ENCODE measurements at places on chromosomes 3 and 15.

DNA sequence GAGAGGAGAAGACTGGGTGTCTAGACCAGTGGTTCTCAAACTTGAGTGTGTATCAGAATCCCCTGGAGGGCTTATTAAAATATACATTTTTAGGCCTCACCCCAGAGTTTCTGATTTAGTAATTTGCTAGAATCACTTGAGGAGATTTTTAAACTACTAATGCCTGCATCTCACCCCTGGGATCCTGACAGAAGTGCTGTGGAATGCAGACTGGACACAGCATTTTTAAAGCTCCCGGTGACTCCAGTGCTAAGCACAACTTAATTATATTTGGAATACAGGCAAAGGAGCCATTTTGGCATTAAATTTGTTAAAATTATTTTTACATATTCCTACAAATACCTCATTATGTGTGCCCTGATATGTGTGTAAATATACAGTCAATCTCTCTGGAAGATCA, 26.7 kb upstream of the COL6A6 start:
- DNase-seq, result no peak

DNA sequence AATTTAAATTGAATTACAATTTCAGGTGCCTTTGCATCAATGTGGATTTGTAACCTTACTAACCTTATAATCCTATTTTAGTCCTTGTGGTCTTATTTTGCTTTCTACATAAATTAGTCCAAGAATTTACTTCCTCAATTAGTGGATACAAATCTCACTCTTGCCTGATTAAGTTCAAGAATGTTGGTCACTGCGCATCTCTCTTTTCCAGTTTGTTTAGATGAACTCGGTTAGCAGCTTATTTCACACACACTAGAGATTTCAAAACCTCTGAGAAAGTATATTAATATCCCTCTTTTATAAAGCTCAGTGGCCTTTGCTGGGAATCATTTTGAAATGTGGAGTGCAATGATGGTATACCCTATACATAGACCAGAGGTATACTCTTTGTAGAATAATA, 243.4 kb downstream of the DTWD1 start:
- no peak for DNase-seq

GRCh38 chr3:11037976-11038375, 45.4 kb downstream of the SLC6A1 start:
- no peak for DNase-seq

DNA sequence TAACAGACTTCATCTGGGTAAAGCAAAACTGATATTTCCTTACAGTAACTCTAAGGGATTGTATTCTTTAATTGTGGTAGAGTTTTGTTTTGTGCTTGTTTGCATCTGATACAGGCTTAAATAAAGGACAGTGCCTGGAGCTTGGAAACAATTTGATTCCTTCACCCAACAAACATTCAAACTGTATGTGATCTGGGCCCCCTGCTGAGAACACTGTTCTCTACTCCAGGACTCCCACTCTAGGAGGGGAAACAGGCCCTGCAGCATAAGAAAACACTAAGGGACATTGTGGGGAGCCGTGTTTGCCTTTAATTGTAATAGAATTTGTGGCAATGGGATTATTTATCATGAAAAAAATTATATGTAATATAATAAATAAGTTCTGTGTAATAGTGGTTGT, 56.9 kb downstream of the CTDSPL start:
- DNase-seq, result no peak

DNA sequence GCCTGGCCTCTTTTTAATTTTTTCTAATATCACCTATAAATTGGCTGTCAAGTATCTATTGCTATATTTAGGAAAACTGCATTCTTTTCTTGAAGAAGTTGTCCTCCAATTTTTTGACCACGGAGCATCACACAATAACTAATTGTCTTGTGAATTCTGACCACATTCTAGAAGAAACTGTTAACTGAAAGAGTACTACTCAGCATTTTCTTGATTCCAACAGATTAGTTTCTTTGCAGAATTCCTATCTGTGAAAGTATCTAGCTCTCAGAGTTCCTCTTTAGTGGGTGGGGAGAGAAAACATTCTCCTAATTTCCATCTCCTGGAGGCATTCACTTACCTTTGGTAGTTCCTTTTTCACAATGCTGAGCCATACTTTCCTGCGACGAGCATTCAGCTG, 31.1 kb downstream of the INO80 start:
- DNase-seq, result no peak

DNA sequence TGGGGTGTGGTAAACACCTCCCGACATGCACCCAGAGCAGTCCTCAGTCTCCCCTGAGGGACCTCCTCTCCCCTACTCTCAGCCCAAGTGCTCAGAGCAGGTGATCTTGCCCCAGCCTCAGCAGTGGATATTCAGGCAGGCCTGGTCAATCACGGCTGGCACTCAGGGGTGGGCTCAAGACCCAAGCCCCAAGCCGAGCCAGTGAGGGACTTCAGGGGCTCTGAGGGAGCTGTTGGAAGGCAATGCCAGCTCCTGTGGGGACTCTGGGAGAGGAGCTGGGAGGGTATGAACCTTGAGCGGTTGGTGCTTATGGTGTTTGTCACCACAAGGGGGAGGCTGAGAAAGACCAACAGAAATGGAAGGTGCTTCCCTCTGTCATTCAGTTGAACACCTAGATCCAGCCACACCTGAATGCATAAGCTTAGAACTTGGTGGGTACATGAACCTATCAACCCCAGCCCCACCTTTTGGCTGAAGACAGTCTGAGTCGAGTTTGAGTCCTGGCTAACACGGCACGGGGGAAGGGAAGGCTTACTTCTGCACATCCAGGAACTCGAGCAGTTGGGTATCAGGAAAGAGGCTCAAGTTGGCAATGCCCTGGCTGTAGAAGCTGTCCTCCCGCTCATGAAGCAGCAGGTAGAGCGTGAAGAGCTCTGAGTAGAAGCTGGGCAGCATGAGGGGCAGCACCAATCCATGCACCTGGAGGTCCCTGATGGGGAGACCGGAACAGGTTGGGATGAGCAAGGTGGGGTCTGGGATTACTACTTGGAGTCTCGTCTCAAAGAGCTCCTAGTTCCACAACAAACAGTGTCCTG, 19.2 kb downstream of the ALS2CL start:
- DNase-seq, result no peak

DNA sequence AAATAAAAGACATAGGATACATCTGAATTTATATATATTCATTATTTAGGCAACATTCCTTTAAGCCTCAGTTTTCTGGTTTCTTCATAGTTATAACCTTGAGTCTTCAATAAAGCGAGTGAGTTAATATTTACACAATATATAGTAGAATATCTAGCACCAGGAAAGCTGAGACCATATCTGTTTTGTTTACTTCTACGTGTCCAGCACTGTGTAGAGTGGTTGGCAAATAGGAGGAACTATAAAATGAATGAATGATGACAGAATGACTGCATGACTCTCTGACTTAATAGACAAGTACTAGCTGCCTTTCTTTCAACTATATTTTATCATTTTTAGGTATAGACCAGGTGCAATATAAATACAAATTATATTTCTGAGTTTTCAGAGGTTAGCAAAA, 197.8 kb upstream of the RBMS3 start:
- DNase-seq, result no peak

DNA sequence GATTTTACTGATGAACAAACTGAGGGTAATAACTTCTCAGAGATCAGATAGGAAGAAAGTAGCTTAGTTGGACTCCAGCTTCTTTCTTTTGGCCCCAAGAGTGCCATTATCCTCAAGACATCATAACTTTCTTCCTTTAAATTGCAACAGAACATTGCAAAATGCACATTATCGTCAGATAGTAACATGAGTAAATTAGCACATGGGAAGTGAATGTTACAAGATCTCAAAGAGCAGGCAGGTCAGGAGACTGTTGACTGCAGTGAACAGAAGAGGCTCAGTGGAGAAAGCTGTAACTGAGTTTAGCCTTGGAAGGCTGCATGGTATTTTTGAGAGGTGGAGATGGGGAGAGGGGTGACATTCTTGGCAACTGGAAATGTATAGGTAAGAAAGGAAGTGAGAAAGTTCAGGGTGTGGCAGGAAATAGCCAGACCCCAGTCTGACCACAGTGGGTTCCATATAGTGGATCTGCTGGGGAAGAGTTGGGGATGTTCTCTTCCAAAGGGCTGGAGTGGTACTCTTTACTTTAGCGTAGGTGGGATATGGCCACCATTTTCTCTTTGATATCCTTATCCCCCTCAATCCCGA, 307.7 kb downstream of the RPLP1 start:
- no peak for DNase-seq

DNA sequence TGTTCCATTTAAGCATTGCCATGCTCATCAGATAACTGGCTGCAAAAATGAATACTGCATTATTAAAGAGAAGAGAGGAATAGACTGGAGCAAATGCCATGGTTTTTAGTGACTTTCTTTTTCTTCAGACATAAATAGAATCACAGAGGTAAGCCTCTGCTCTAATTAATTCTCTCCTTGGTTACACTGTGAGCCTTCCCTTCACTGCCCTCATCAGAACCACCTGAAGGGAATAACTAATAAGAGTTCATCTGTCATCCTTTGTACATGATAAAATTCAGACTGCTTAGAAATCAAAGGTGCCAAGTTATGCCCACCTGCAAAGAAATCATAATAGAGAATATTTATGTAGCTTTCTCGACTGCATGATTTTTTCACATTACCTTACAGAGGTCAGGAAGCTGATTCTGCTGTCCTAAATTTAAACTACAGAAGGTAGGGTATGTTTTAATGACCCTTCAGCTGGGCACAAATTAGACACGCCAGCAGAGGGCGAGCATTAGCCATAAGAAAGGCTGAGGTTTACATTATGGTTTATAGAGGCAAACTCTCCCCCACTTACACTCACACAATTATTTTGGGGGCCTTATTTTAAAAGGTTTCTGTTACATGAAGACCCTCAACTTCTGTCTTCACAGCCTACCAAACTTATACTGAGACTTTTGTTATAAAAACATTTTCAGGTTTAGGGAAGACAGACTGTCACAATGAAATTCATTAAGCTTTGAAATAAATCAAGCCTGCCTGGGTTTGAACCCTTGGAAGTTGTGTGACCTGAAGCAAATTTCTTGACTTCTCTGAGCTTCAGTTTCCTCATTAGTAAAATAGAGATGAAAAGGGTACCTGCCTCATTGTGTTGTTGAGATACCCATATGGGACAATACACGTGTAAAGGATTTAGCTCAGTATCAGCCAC, 15.3 kb upstream of the UNC13C start:
- peak; percentile 44 for DNase-seq

GRCh38 chr3:55879901-55880331, 392.8 kb upstream of the WNT5A start:
- DNase-seq, result no peak

- no peak for DNase-seq
These were observed 16.4 kb upstream of the THSD4 start for GRCh38 chr15:71098920-71099319.

GRCh38 chr3:171753665-171754408, 56.4 kb downstream of the PLD1 start:
- DNase-seq, result no peak

GRCh38 chr3:23404246-23404645, 201.1 kb downstream of the UBE2E2 start:
- no peak for DNase-seq

DNA sequence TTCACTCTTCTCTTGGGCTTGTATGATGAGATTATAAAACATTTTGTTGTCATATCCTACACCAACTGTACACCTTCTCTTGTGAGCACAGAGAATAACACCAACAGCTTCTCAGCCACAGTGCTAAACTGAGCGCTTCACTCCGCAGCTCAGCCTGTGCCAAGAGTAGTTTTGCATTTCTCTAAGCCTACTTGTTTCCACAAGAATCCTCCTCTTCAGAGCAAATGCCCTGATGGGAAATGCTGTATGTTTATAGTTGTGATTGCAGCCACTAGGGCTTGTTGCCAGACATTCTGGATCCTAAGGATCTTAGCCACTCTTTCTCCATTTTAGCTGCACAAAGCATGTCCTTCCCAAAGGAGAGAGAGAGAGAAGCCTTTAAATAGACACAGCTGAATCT, 138.8 kb upstream of the PLXND1 start:
- no peak for DNase-seq

GRCh38 chr3:182755308-182755707, 38.0 kb upstream of the ATP11B start:
- no peak for DNase-seq

GRCh38 chr3:74906181-74906580, 291.7 kb upstream of the CNTN3 start:
- no peak for DNase-seq

GRCh38 chr3:148757238-148758215, 59.8 kb downstream of the AGTR1 start:
- no peak for DNase-seq

DNA sequence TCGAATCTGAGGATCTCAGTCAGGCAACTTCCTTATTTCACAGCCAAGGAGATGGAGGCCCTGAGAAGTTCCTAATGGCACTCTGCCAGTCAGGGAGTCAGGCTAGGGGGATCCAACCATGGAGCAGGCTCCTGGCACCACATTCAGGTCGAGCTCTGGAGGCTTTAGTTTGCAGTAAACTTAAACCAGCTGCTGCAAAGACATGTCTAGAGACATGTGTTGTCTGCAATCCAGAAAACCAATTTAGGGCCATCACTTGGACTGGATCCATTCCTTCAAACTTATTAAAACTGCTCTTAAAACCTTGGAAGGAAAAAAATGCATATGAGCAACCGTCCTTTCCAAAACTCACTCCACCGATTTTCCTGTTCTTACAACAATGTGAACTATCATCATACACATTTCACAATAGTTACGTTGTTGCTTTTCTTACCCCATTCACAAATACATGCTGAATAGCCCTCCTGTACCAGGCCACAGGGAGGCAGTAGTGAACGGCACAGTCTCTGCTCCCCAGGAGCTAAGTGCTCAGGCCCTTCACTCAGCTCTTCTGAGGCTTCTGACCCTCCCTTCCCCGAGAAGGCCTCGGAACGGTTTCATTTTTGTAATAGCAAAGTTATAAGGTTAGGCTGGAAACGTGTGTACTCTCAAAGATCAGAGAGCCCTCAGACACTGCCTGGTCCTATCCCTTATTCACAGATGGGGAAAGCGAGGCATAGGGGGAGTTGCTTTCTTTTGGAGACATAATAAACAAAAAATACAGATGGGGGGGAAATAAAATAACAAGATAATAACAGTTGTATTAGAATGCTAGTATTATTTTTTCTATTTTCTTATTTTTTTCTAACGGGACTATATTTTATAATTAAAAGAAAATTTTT, 20.1 kb downstream of the RFT1 start:
- no peak for DNase-seq

- DNase-seq, result no peak
These were observed 24.1 kb downstream of the TMEM40 start for GRCh38 chr3:12734960-12735359.

DNA sequence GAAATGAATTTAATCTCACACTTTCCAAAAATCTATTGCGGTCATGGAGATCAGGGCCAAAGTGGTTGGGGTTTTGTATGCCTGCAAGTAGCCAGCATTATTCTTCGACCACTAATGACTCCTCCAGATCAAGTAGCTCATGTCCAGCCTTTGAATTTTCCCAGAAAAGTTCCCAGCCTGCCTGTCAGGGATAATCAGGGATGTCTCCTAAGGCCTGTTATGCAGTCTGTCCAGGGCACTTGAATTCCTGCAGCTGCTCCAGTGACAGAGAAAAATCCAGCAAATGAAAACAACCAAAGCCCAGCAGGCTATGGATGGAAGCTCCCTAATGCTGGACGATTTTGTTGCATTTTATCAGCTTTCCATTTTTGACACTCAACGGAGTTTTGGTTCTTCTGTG, 215.4 kb downstream of the ADAMTSL3 start:
- DNase-seq, result peak; percentile 38
